ENCODE measurements at places on chromosomes 2 and 18.

DNA sequence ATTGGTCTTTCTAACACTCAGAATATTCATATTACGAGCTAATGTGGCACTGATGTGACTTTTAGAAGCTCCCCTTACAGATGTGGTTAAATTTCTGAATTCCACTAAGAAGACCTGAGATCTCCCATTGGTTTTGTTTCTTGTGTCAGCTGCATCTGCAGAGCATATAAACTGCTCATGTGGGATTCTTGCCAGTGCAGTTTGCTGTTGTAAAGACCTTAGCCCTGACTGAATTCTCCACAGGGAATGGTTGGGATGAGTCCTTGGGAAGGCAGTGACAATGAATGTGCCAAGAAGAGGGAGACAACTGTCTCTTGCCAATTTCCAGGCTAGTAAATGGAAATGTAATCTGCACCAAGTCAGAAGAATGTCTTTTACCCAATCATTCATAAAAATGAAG lies 94.1 kb downstream of the PTPRM start:
- no peak for DNase-seq

DNA sequence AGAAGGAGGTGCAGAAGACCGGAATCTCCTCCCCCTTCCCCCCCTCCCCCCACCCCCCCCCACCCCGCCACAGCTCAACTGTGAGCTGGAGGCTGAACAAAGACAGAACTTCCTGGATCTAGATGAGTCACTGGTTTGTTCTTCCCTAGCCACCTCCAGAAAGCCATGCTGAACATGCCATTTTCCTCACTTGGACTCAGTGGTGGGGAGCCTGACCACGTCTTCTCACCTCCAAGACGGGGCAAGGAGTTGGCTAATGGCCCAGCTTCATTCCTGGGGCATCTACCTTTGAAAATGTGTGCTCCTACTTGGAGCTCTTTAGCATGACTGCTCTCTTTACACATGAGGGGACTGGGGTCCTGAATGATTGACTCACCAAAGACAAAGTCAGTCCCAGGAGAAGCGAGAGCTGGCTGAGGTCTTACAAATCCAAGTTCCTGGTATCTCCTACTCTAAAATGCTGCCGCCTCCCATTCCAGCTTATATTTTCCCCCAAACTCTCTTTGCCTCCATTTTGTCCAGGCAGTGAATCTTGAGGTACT lies 22.6 kb upstream of the FZD5 start:
- no peak for DNase-seq

DNA sequence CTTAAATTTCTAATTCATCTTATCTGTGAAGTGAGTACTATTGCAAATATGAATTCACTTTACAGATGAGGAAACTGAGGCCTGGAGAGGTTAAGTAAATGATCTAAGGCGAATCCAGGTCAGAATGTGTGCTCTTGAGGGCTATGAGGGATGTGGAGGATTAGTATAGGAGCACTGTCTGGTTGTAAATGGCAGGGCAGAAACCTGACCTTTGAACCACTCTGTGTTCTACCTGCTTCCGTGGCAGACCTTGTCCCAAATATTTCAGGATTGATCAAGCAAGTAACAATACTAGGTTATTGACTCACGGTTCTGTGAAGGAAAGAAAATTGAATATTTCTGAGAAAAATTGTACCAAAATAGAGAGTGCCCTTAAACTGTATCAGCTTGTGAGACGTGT lies 74.7 kb downstream of the PTPRM start:
- DNase-seq = no peak

DNA sequence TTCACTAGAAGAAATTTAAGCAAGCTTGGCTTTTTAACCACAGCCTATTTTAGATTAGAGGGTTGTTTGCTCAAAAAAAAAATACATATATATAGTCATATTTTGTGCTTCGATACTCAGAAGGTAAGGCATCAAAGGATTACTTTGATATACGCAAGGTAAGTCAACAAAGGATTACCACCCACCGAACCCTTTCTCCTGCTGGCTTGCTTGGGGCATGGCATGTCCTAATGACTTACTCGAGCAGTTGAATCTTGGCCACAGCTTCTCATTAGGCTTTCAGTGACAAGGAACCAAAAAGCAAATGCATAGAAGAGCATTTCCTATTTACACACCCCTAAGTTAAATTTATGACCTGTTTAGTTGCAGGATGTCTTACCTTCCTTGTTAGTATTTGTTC lies 295.7 kb downstream of the AGAP1 start:
- no peak for DNase-seq

- DNase-seq = no peak
These were observed 70.3 kb upstream of the PELI1 start for GRCh38 chr2:64214281-64215115.

DNA sequence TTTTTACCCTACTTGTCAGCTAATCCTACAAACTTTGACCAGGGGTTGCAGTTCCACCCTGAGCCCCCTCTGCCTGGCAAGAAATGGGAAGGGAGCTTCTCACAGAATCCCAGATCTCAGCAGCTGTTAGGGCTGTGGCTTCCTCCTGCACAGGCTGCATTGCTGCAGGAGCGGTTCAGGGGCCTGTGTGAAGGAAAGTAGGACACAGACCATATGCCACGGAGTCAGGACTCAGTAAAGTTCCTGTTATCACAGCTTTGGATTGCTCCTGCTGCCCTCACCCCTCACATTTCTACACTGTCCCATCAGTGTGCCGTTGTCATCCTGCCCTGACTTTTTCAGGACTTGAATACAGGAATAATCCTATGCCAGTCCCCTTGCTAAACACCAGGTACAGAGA lies 62.8 kb upstream of the SP3 start:
- no peak for DNase-seq

- no peak for DNase-seq
These were observed 33.6 kb upstream of the AP1S3 start for GRCh38 chr2:223870840-223871611.

DNA sequence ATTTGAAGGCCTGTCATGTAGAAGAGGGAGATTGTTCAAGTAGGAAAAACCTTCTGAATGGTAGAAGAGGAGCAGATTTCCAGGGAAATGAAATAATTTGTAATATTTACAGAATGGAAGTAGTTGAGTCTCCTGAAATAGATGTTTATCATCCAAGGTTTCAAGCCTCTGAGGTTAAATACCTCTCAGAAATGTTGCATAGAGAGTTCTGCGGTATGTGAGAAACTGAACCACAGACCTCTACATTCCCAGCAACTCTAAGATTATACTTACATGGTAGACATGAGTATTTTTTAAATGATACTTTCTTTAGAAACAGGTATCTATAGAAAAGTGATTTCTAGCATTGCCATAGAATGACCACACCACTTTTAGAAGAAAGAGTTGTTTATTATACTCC lies 379.8 kb upstream of the FANCL start:
- DNase-seq = no peak

DNA sequence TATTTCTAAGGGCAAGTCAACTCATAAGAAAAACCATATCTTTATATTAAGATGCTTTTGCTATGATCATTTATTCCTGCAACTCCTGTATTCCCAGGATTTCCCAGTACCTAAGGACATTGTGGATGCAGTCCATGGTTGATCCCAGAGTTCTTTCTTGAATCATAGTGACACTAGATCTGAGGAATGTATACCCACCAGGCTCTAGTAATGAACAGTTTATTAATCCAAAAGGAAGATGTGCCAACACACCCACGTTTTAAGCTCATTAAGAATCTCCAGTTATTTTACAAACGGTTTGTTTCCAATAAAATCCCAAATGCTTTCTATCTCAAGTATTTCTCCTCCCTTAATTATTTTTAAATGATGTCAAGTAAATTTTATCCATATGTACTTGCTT lies 210.8 kb upstream of the ZEB2 start:
- no peak for DNase-seq

DNA sequence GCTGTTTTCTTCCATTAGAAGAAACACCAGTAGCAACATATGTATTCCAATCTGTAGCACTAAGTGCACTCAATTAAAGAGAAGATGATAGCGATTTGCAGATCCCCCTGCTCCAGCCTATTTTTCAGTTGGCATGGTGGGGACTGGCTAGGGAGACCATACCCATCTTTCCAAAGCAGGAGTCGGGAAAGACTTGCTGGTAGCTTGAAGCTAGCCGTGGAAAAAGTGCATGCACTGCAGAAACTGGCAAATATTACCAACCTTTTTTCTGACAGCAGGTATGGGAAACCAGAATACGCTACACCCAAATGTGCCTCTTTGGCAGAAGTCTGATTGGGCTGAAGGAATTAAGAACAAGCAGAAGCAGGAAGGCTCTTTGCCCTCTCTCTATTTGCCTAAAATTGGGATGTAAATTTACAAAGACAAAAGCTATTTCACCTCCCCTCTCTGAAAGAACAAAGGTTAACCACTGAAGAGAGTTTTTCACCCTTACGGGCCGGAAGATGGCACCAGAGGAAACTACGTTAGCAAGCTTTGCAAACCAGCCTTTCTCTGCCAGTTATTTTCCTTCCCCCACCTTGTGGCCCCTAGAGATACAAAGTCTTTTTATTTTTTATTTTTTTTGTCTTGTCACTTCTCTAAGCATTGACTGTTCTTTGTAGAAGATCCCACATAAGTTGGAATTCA lies 273.1 kb downstream of the DLGAP1 start:
- no peak for DNase-seq

- DNase-seq = no peak
These were observed 103.9 kb downstream of the COLEC12 start for GRCh38 chr18:396556-396955.

- no peak for DNase-seq
These were observed 7.3 kb downstream of the LYPD1 start for GRCh38 chr2:132662732-132663131.

GRCh38 chr2:48043746-48044145 lies 137.4 kb upstream of the FBXO11 start:
- DNase-seq = no peak

DNA sequence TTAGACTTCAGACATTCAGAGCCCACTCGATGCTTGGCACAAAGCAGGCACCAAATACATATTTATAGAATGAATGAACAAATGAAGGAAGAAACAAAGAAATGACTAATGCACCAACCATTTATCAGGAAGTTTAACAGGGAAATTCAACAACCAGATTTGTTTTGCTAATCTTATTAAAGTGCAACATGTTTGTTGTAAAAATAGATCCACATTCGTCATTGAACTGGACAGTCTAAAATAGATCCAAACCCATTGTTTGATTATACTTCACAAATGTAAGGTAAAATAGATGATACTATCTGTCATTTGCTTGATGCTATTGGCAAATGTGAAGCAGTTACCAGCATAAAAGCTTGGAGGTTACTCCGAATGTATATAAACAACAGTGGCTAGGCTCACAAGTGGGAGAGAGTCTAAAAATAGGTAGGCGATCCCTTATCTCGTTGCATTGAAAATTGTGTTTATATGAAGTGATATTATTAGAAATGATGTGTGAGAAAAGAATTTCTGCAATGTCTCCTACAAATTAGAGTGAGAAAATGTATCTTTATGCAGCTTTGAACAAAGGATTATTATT lies 246.2 kb downstream of the NEDD4L start:
- DNase-seq = no peak

DNA sequence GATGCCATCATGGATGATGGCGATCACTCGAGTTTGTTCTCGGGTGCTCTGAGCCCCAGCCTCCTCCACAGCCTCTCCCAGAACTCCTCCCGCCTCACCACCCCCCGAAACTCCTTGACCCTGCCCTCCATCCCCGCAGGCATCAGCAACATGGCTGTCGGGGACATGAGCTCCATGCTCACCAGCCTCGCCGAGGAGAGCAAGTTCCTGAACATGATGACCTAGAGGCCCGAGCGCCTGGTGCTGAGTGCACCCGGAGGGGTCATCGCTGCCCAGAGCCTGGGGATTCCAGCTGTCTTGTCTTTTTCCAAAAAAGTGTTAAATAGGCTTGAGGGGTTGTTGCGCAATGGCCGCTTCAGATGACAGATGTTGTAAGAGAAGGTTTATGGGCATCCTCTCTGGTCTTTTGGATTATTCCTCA lies 254.8 kb downstream of the GLI2 start:
- no peak for DNase-seq

- no peak for DNase-seq
These were observed 8.5 kb downstream of the ONECUT2 start for GRCh38 chr18:57443702-57444101.

DNA sequence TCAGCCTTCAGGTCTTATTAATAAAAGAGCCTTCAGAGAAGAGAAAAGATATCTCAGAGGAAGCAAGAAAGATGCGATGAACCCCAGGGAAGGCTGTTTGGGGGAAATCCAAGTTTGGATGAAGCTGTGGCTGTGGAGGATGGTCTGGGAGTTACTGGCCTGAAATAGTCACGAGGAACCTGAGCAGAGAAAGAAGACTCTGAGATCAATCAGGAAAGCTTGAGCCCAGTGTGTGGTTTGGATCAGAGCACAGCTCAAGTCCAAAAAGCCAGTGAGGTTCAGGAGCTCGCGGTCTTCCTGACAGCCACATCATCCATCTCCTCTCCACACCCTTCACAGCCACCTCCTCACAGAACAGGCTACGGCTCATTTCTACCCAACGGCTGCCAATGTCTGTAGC lies 87.4 kb upstream of the SERPINE2 start:
- no peak for DNase-seq

DNA sequence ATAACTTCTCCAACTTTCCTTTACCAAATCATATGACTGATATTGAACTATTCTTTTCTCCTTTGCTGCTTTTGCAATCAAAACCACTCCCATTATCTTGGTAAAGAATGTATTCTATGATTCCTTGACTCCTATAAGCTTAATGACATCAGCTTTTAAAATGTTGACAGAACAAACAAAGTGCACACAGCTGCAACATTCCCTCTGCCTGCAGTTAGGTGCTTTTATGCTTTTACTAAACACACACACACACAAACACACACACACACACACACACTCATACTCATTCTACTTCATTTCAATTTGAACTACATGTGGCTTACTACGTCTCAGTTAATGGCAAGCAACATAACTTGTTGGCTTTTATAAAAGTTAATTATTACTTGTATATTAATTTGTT lies 946.6 kb downstream of the DPP10 start:
- no peak for DNase-seq

DNA sequence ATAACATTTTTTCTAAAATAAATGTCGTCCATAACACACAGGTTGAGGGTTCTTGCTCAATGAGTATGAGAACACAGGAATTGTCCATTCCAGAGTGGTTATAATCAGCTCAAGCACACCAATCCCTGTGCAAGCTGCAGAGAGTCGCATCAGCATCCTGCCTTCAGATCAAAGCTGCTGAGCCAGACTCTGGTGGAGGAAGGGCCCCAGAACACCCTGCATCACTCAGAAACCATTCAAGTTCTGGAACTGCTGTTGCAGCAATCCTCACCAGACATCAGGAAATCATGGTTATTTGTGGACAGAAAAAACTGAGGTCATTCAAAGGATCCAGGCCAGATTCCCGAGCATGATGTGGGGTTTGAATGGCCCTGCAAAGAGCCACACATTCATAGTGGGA lies 44.5 kb downstream of the DNER start:
- DNase-seq = no peak
